ENCODE measurements at places on chromosomes 5 and 9.

- DNase-seq = no peak
These were observed 37.3 kb downstream of the ADRA1B start for GRCh38 chr5:159953609-159954008.

GRCh38 chr5:24539613-24540012 lies 105.2 kb downstream of the CDH10 start:
- DNase-seq = peak; percentile 26

DNA sequence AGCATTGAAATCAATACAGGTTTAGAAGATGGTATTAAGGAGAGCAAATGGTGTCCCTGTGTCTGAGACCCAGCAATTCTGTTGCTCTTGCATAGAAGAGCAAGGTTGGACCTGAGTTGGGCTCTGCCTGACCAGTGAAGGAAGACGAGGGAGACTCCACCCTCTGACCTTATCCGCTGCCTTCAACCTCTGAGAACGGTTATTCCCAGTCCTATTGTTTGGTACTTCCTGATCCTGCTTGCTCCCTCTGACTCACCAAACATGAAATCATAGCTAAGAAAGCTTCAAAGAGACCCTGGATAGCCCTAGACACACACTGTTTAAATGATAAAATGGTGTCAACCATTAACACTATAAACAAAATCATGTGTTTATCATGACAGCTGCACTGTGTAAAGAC lies 218.5 kb downstream of the PLK2 start:
- no peak for DNase-seq

DNA sequence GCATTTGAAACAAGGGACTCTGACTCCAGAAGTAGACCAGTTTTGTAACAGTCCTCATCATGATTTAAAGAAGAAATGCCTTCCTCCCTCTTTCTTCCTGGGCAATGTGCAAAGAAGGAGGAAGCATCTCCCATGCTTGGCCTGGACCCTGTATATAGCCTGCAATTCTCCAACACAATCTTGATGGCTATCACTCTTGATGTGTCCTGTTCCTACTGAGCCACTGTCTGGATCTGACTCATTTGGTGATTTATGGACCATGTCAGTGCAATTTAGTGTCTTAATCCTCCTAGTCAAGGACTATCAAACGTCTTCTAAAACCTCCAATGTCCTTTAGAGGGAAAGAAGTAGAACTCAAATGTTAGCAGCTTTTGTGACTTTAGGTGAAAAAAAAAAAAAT lies 697.3 kb downstream of the TLR4 start:
- no peak for DNase-seq

DNA sequence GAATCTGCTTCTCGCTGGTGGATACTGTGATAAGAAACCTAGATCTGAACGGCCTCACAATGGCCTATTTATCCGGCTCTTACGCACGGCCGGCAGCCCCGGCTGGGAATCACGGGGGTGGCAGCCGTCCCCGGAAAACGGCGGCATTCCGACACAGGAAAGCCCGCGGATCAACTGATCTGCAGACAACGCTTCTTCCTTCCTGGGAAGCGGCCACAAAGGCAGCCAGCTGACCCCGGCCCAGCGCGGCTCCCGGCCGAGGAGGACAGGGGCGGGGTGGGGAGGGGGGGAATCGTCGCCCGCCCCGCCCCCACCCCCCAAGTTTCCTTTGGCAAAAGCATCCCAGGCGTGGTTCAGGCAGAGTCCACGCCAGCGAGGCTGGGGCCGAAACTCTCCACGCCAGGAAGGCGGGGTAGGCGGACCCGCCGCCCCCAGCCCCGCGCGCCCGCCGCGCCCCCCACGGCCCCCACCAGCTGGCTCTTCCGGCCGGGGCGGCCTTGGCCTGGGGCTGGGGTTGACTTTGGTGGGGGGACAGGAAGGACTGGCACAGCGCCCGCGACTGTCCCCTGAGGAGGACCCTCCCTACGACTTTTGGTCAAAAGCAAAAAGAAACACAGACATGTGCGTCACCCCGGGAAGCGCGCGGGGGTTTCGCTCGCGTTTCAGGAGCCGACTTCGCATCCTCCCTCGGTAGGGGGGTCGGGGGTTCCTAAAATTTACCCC lies 247.7 kb upstream of the ANKRD55 start:
- DNase-seq = no peak

GRCh38 chr9:69460012-69460411 lies 135.0 kb downstream of the ENTREP1 start:
- no peak for DNase-seq

All from NCI-H2081 (cell line).